GM12878 (cell line): ENCODE measurements at places on chromosomes 3 and 15. TPM values are rescaled to one million over a fixed set of nuclear protein-coding genes. Genes with fewer than 3 reads are reported as not detected.
A peak's percentile ranks its signal among the peaks of the same experiment; 100 is the strongest.

- H3K4me1 ChIP-seq, result no peaks in the 10 kb centered on the region
- H3K4me3 ChIP-seq, result no peak overlapping the region
- H3K27me3 ChIP-seq, result no peaks in the 10 kb centered on the region
Observed at GRCh38 chr3:64375737-64376136, 150.5 kb upstream of the PRICKLE2 start.

GRCh38 chr3:134894533-134894932, 99.5 kb downstream of the EPHB1 start:
- H3K27me3 ChIP-seq, result no peaks in the 10 kb centered on the region
- H3K4me3 ChIP-seq, result no peak overlapping the region
- H3K27ac ChIP-seq, result no peak overlapping the region
- H3K36me3 ChIP-seq, result peaks cover 8% of the 10 kb centered on the region
- no peak for DNase-seq
- no peaks in the 10 kb centered on the region; the same call in 1 of the 2 replicates for H3K4me1 ChIP-seq

DNA sequence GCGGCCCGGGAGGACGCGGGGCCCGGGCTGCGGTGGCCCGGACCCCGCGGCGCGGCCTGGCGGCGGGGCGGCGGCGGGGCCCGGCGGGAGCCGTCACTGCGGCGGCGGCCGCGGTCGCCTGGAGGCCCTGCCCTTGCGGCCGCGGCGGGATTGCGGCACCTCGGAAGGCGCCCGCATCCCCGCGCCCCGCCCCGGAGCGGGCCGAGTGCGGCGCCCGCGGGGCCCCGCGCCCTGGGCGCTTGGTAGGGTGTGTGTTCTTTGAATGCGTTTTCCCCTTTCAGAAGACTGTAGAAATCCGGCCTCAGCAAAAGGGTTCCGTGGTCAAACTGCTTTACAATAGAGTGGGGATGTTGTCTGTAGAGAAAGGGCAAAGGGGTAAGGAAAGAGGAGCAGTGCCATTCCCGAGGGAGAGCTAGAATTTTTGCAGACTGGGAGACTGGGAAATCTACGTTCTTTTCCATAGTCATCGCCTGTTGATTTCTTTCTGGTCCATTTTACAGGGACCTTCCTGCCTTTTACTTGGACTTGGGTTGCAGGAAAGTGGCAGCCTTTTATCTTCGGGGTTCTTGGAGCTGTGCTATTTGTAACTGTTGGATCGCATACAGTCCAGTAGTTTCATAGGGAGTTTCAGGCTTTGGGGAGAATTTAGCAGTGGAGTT, 630 bp downstream of the SNRK start:
- H3K27me3 ChIP-seq, result no peaks in the 10 kb centered on the region
- peak overlapping the region; percentile 68 for H3K27ac ChIP-seq
- DNase-seq, result no peak
- H3K4me1 ChIP-seq, result peaks cover 14% of the 10 kb centered on the region

DNA sequence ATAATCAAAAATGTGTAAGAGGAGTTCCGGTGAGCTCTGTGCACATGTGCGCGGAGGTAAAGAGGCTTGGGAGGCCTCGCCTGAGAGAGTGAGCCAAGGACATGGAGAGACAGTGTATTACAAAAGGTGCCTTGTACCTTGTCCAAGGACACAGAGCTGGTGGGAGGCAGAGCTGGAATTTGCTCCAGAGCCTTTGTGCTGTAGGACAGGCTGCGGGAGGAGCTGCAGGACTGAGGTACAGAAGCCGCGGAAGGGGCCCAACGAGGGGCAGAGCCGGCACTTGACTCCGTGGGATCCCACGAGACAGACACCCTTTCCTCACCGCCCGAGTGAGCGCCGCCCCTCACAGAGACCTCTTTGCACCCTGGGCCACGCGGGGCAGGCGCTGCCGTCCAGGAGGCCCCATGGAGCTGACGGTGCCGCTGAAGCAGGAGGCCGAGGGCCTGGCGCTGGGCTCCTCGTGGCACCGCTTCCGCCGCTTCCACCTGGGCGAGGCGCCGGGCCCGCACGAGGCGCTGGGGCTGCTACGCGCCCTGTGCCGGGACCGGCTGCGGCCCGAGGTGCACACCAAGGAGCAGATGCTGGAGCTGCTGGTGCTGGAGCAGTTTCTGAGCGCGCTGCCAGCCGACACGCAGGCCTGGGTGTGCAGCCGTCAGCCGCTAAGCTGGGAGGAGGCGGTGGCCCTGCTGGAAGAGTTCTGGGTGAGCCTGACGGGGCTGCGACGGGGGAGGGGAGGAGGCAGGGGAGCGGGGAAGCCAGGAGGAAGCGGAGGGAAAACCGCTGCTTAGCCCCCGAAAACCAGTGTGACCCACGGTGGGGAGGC, 68.7 kb downstream of the SLTM start:
- no peak overlapping the region for H3K4me3 ChIP-seq
- no peak for DNase-seq
- no peaks in the 10 kb centered on the region for H3K27me3 ChIP-seq
- no peaks in the 10 kb centered on the region for H3K36me3 ChIP-seq
- H3K4me1 ChIP-seq, result no peaks in the 10 kb centered on the region

- no peak overlapping the region for H3K4me3 ChIP-seq
- no peak overlapping the region for H3K27ac ChIP-seq
- no peak for DNase-seq
- no peaks in the 10 kb centered on the region for H3K27me3 ChIP-seq
- no peaks in the 10 kb centered on the region for H3K4me1 ChIP-seq
Observed at GRCh38 chr15:52651868-52652267, 27.3 kb downstream of the ATOSA start.

Gene RRP9
- 55.2 and 56.0 TPM in 2 replicates for total RNA-seq

DNA sequence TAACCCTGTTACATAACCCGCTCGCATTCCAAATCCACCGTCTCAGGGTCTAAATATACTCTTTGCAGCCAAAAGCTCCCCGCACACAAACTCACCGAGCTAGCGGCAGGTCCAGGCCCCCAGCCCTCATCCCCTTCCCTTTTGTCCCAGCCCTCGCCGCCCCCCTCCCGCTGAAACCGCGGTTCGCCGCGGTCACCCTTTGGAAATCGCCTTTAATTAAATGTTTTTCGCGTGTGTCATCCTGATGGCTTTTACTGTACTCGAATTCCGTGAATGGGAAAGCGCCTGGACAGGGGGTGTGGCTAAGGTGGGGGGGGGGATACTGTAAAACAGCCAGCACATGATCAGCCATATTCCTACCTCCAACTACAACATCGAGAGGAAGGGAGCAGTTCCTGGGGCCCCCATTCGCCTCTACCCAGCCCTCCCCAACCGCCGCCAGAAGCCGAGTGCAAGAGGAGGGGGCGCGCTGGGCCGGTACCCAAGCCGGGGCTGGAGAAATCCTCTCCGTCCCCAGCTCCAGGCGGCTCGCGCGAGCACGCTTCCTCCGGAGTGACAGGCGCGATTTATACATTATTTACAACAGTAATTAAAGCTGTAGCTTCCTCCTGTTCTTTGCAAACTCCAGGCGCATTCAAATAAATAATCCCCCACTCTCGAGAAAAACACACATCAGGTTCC, 1.7 kb downstream of the RORA start:
- H3K4me3 ChIP-seq, result no peak overlapping the region
- DNase-seq, result no peak
- peaks cover 2% of the 10 kb centered on the region; the same call in 1 of the 2 replicates for H3K27me3 ChIP-seq

DNA sequence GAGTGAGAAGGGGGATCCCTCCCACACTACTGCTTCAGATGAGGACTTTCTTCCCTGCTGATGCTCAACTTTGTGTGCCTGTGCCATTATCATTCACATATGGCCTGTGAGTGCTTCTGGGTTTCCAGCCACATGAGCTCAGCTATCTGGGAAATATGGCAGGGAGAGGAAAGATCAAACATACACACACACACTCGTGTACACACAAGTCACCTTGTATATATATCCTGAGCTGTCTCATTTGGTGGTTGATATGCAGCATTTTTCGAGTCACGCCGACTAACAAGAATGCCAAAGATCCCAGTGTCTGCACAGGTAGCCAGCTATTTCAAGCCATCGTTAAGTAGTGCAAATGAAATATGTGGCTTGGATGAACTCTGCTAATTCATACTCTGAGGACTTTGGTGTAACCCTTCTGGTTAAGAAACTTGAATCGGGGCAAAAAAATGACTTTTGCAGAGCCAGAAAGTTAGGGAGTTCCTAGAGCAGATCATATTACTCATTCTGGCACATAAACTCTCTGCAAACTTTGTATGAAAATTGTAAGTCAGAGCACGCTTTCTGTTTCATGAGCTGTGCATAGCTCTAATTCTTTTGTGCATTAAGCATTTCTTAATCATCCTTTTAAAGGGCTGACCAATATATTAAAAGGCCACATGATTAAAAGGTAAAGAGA, 24.9 kb upstream of the WNT5A start:
- no peaks in the 10 kb centered on the region for H3K36me3 ChIP-seq
- H3K27ac ChIP-seq, result no peak overlapping the region
- H3K4me3 ChIP-seq, result no peak overlapping the region
- peaks cover 2% of the 10 kb centered on the region; the same call in 1 of the 2 replicates for H3K27me3 ChIP-seq
- no peak for DNase-seq

DNA sequence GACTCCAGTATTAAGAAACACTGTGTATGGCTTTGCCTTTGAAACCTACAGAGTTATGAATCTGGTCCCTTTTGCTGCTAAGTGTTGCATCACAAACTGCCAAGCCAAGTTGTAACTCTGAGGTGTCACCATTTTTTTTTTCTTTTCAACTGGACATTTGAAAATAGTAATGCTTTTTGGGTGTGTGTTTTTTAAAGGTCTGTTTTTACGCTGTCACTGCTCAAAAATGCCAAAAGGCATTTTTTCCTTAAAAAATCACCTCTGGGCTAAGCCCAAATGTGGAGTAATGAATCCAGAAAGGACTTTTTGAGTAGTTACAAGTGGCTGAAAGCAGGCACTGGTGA, 9.5 kb downstream of the SMAD3 start:
- peak overlapping the region; percentile 27 for H3K27ac ChIP-seq
- no peaks in the 10 kb centered on the region for H3K27me3 ChIP-seq
- H3K36me3 ChIP-seq, result 0 out of 2 replicates have a peak, but pooled peaks cover 1% of the 10 kb centered on the region
- no peak for DNase-seq
- H3K4me1 ChIP-seq, result peaks cover 74% of the 10 kb centered on the region

- H3K4me3 ChIP-seq, result no peak overlapping the region
- no peak overlapping the region for H3K27ac ChIP-seq
- DNase-seq, result no peak
- no peaks in the 10 kb centered on the region for H3K27me3 ChIP-seq
- H3K4me1 ChIP-seq, result no peaks in the 10 kb centered on the region
Observed at GRCh38 chr3:190288836-190289235, 33.4 kb downstream of the CLDN1 start.

DNA sequence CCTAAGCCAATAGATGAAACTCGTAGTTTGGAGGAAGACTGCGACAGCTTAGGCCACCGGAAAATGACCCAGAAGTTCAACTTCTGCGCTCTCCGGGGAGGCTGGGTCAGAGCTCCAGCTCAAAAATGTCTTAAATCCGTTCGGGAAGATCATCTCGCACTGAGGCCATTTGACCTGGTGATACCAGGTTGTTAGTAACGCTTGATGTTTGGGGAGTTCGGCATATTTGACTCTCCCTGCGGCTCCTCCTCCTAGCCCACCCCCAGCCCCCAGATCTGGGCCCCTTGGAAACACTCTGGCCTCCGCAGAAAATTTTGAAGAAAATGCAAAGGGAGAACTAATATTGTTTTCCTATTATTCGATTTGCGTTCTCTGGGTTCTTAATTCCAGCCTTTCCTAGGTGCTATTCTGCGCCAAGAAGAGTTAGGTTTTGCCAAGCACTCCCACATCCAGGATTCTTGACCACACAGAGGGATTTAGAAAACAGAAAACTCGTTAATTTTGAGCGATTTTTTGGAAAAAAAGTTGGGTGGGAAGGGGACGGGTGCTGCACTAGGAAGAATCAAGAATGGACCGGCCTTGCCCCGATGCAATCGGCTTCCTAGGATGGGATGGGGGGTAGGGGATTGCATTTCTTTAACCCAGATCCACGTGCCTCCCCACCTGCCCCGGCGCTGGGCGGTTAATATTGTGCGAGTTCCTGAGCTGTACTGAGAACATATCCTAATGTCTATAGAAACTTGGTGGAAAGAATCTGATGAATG, 50.0 kb downstream of the ZIC4 start:
- no peaks in the 10 kb centered on the region for H3K36me3 ChIP-seq
- no peak overlapping the region for H3K4me3 ChIP-seq
- H3K27me3 ChIP-seq, result peaks cover 26% of the 10 kb centered on the region

Gene TTLL13
- 0.13 and 0.19 TPM in 2 replicates for total RNA-seq

Gene SPG11
- total RNA-seq, result 59.2 and 59.3 TPM in 2 replicates

DNA sequence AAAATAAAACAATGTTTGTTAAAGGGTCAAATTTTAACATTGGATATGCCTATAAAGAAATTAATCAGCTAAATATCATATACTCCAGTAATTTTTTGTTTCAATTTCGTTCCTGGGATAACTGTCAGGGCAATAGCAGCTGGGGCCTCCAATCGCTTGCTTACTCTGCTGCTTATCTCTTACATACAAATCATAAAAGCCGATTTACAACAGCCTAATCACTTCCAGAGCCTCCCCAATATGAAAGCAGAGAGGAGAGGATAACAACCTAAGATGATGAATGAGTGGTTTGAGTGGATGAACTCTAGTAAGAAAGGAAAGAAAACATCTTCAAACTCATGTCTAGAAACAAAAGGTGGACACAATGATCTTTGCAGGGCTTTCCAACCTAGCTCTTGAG, 80.7 kb upstream of the PSMD6 start:
- no peaks in the 10 kb centered on the region for H3K27me3 ChIP-seq
- no peak overlapping the region for H3K4me3 ChIP-seq
- no peak overlapping the region for H3K27ac ChIP-seq
- H3K4me1 ChIP-seq, result no peaks in the 10 kb centered on the region

DNA sequence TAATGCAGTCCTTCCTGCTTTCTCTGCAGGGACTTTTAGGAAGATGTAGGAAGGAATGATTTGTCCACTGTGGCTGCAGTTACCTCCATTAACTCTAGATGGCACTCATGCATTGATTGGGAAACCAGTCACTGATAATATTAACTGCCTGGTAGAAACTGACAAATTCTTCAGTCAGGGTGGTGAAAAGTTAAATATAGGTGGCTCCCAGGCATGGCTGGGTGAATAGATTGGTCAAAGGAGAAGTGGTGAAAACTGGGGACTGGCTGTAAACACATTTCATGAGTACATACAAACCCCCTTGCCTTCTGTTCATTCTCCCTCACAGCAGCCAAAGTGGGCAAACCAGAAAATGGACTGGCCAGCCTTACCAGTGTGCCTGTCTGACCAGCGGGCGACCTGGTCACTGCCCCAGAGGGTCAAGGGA, 333.4 kb downstream of the THSD4 start:
- DNase-seq, result no peak
- no peaks in the 10 kb centered on the region for H3K4me1 ChIP-seq

GRCh38 chr3:141257961-141258360, 26.3 kb downstream of the PXYLP1 start:
- no peak for DNase-seq
- no peak overlapping the region for H3K4me3 ChIP-seq
- H3K36me3 ChIP-seq, result no peaks in the 10 kb centered on the region
- no peak overlapping the region for H3K27ac ChIP-seq
- H3K27me3 ChIP-seq, result no peaks in the 10 kb centered on the region
- H3K4me1 ChIP-seq, result no peaks in the 10 kb centered on the region

GRCh38 chr3:99544786-99545281, 93.6 kb upstream of the COL8A1 start:
- no peaks in the 10 kb centered on the region for H3K27me3 ChIP-seq
- H3K4me1 ChIP-seq, result no peaks in the 10 kb centered on the region
- no peak for DNase-seq
- H3K4me3 ChIP-seq, result no peak overlapping the region

GRCh38 chr15:41860049-41860828, 21.6 kb downstream of the PLA2G4B start:
- no peaks in the 10 kb centered on the region; the same call in 1 of the 2 replicates for H3K27me3 ChIP-seq
- H3K36me3 ChIP-seq, result no peaks in the 10 kb centered on the region
- H3K4me3 ChIP-seq, result no peak overlapping the region

Gene GRM7
- total RNA-seq, result not detected in 2 replicates

- no peaks in the 10 kb centered on the region for H3K27me3 ChIP-seq
- no peaks in the 10 kb centered on the region for H3K36me3 ChIP-seq
- H3K4me1 ChIP-seq, result no peaks in the 10 kb centered on the region
- no peak overlapping the region for H3K27ac ChIP-seq
Observed at GRCh38 chr15:39156166-39156565, 424.7 kb upstream of the THBS1 start.
